ENCODE measurements at places on chromosomes 3 and 15. TPM values are rescaled to one million over a fixed set of nuclear protein-coding genes. Genes with fewer than 3 reads are reported as not detected.

- DNase-seq = no peak
Observed at GRCh38 chr15:76147906-76148570, 88.3 kb downstream of the TMEM266 start.

GRCh38 chr3:159265705-159266104 lies 463.9 kb downstream of the MFSD1 start:
- DNase-seq = no peak

GRCh38 chr15:96316953-96317629 lies 13.4 kb upstream of the NR2F2 start:
- no peak for DNase-seq

The SCG5 gene
- 127 TPM for total RNA-seq

GRCh38 chr15:55358471-55358870 lies 39.4 kb downstream of the PIGB start:
- no peak for DNase-seq

GRCh38 chr3:172154768-172155664 lies 115.6 kb downstream of the FNDC3B start:
- no peak for DNase-seq

- no peak for DNase-seq
Observed at GRCh38 chr15:40739854-40740253, 15.2 kb downstream of the RMDN3 start.

DNA sequence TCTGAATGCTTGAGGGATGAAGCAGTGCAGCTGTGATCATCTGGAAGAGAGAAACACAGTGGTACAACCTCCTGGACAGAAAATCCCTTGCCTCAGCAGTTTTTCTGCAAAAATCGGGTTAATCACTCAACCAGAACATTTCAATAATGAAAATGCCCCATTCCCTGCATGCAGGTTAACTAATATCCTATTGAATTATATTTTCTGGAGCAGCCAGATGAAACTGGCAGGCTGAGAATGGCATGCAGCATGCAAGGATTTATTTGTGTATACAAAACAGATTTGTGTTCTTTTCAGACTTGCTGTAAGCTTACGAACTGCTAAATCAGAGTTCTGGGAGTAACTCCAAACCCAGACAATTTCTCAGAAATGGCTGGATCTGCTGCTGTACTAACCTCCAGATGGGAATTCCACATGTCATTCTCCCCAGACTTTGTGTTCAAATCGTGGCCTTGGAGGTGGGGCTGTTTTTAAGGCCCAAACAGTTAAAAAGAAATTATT lies 39.1 kb downstream of the SLC9A9 start:
- DNase-seq = no peak

GRCh38 chr15:81032818-81033217 lies 32.1 kb downstream of the TLNRD1 start:
- no peak for DNase-seq

DNA sequence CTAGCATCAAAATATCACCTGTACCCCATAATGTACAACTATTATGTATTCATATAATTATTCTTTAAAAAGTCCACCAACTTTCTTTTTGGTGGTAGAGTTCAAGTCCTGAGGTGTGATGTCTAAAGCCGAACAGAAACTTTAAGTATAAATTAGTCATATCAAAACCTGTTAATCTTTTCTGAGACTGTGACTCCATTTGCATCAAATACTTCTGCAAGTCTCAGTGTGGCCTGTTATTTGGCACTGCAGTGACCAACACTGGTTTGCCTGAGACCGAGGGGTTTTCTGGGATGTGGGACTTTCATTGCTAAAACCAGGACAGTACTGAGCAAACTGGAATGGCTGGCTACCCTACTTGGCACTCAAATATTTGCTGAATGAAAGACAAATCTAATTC lies 7.3 kb downstream of the NGLY1 start:
- no peak for DNase-seq

GRCh38 chr3:96478496-96478895 lies 335.9 kb upstream of the EPHA6 start:
- no peak for DNase-seq

GRCh38 chr3:149639093-149639486 lies 18.7 kb downstream of the WWTR1 start:
- no peak for DNase-seq

DNA sequence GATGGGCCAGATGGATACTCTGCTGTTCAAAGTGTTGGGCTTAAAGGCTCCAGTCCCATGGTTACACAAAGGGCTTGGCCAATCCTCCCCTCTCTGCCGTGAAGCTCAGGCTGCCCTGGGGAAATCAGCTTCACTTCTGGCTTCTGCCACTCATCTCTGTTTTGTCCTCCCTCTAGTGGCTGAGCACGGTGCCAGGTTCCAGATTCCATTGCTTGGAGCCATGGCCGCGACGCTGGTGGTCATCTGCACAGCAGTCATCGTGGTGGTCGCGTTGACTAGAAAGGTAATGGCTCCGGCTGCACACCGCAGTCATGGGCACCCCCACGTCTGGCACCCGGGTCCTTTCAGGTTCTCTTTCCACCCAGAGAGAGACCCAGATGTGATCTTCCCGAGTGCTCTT lies 5.6 kb downstream of the TIGIT start:
- DNase-seq = no peak

GRCh38 chr15:45834622-45835021 lies 199.8 kb downstream of the SQOR start:
- DNase-seq = no peak

- no peak for DNase-seq
Observed at GRCh38 chr3:42841332-42841731, 32.1 kb downstream of the ACKR2 start.
